Spleen (tissue), 13 donors: ENCODE measurements at places on chromosomes 1 and 21.

DNA sequence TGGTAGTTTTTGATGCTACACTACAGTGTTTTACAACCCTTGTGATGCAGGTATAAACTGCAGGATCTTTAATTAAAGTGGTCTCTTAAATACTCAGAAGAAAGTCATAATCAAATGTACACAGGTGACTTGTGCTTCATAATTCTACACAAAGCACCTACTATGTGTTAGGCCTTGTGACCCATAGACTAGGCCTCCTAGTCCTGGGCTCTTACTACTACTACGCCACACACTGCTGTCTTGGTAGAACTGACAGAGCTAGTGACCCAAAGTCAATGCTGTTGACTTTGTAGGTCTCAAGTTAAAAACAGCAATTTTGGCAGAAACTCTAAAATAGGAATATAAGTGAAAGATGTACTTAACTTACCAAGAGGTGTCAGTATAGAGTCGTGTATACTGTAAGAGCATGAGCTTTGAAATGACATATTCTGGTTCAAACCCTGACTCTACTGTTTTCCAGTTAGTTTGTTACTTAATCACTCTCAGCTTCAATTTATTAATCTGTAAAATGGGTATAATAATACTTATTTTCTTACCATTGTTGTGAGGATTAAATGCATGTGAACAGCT lies 48.6 kb upstream of the LMO4 start:
- no peak for DNase-seq

DNA sequence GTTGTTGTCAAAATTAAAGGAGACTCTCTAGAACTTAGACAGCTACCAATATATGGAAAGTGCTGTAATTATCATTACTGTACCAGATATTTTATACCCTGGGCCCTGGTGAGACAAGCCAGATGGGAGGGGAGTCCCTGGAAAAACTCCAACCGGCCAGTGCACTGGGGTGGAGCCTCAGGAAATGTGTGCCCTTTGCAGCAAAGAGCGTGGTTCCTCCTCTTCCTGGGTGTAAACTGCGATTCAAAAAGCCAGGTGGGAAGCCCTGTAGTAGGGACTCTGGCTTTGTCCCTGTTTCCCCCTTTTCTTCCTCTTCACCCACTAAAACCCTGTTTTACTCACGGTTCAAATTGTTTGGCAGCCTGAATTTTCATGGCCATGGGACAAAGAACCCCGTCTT lies 812.3 kb downstream of the PLA2G4A start:
- DNase-seq: no peak

- no peak for DNase-seq
These were observed 1252.1 kb downstream of the NCAM2 start for GRCh38 chr21:22250355-22250754.

- no peak for DNase-seq
These were observed 22.6 kb downstream of the PCNT start for GRCh38 chr21:46346296-46347202.

GRCh38 chr1:18241891-18242290 lies 134.3 kb downstream of the IGSF21 start:
- DNase-seq: no peak

GRCh38 chr21:36188081-36188681 lies 31.6 kb downstream of the DOP1B start:
- DNase-seq: peak; percentile 40
